Fibroblast of skin of left biceps (primary cell): ENCODE measurements at places on chromosomes 3 and 15.

DNA sequence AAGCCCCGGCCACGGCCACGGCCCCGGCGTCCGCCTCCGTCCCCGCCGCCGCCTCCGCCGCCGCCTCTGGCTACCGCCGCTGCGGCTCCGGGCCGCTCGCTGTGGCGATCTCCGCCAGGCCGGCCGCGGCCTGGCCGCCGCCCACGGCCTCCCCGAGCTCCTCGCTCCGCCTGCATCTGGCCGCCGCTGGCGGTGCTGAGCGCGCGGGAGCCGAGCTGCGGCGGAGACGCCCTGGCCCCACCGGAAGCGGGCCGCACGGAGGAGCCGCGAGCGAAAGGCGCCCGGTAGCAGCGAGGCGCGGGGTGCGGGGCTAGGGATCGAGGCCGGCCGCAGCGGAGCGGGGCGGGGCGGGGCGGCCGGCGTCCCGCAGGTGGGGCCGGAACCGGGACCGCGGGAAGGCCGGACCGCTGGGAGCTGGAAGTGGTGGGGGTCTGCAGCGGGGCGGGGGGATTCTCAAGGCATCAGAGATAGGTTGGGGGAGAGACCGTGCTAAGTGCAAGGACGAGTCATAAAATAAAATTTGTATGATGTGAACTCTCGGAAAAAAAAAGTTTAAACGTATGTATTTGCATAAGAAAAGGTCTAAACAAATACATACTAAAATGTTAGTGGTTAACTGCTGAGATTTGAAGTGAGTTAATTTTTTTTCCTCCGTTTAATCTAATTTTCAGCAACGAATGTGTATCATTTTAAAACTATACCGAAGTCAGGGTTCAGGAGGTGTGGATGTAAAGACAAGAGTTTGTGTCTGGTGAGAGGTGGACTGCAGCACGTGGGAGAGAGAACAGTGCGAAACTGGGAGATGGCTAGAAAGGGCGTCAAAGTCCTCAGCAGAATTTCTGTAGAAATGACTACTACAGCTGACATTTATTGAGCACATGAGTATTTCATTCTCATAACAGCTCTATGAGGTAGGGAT, at the start of gene AVEN:
Gene AVEN (minus strand): TSS at position 334 of the 919 bp plus-strand sequence. CDS start 158 bp downstream, at position 176.
- DNase-seq = no peak

- DNase-seq = no peak
Measured at GRCh38 chr3:62503516-62503915, 130.2 kb upstream of the FEZF2 start.

- no peak for DNase-seq
Measured at GRCh38 chr3:49470714-49471420, 800 bp downstream of the DAG1 start.

DNA sequence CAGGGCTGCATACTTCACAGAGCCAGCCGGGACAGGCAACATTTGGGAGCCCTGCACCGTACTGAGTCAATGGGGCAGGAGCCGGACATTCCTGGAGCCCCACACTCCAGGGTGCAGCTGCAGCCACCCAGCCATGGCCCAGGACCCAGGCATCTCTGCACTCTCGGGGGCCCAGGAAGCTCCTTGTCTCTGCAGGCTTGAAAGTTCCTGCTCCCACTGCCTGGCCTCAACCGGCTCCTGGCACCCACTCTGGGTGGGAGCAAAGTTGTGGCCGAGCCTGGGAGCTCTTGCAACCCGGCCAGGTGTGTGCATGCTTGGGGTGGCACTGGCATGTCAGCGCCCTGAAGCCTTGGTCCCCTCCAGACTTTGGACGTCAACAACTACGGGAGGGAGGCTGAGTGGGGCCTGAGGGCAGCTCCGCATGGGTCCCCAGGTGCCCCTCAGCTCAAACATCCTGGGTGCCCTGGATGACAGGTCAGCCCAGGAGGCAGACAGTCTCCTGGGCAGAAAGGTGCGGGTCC, 833.5 kb upstream of the CADM2 start:
- no peak for DNase-seq
